ENCODE measurements at places on chromosomes 6 and 20. TPM values are rescaled to one million over a fixed set of nuclear protein-coding genes. Genes with fewer than 3 reads are reported as not detected.

The KIAA1755 gene
- polyA plus RNA-seq, result not detected

- H3K36me3 ChIP-seq, result no peaks in the 10 kb centered on the region
- no peaks in the 10 kb centered on the region for H3K27me3 ChIP-seq
- no peak for DNase-seq
- H3K27ac ChIP-seq, result no peak overlapping the region
- no peak overlapping the region for H3K4me3 ChIP-seq
- H3K4me1 ChIP-seq, result peaks cover 30% of the 10 kb centered on the region
Observed at GRCh38 chr6:142822383-142822782, 122.6 kb downstream of the HIVEP2 start.

GRCh38 chr6:36280983-36281382, 11.1 kb downstream of the PNPLA1 start:
- H3K27me3 ChIP-seq, result no peaks in the 10 kb centered on the region
- H3K4me1 ChIP-seq, result no peaks in the 10 kb centered on the region
- DNase-seq, result no peak

GRCh38 chr6:154471609-154472362, 38.7 kb downstream of the CNKSR3 start:
- peaks cover 20% of the 10 kb centered on the region for H3K4me1 ChIP-seq
- H3K36me3 ChIP-seq, result no peaks in the 10 kb centered on the region

- peaks cover 53% of the 10 kb centered on the region for H3K36me3 ChIP-seq
- no peaks in the 10 kb centered on the region for H3K4me1 ChIP-seq
- no peak overlapping the region for H3K4me3 ChIP-seq
- H3K27ac ChIP-seq, result no peak overlapping the region
- no peaks in the 10 kb centered on the region for H3K27me3 ChIP-seq
- no peak for DNase-seq
Observed at GRCh38 chr6:110216140-110216539, 35.9 kb downstream of the CDC40 start.

GRCh38 chr20:50514750-50515149, 4.6 kb downstream of the PTPN1 start:
- peaks cover 44% of the 10 kb centered on the region for H3K4me1 ChIP-seq
- H3K4me3 ChIP-seq, result no peak overlapping the region
- no peak overlapping the region for H3K27ac ChIP-seq

GRCh38 chr6:44268095-44268628, 2.1 kb upstream of the TMEM151B start:
- H3K36me3 ChIP-seq, result no peaks in the 10 kb centered on the region
- peak; percentile 60 for DNase-seq
- H3K4me3 ChIP-seq, result no peak overlapping the region
- peaks cover 43% of the 10 kb centered on the region for H3K27me3 ChIP-seq
- H3K4me1 ChIP-seq, result peaks cover 28% of the 10 kb centered on the region
- H3K27ac ChIP-seq, result no peak overlapping the region

DNA sequence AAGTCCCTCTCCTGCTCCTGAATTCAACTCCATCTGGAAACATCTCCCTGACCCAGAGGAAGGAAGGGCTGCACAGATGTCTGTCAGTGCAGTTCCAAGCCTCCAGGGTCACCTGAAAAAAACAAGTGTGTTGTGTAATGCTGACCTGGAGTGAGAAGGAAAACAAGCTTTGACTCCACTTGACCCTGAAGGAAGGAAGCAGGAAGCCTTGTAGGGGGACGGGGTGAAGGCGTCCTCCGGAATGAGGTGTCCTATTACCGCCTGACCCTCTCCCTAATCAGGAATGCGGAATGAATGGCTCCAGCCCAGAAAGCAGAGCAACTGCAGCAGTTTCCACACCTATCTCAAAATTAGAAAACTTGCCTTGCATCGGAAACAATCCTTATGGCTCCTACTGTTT, 13.9 kb upstream of the ADGRF5 start:
- no peak overlapping the region for H3K27ac ChIP-seq
- no peak for DNase-seq
- peaks cover 3% of the 10 kb centered on the region for H3K27me3 ChIP-seq
- no peaks in the 10 kb centered on the region for H3K4me1 ChIP-seq

The PBOV1 gene
- not detected for polyA plus RNA-seq

DNA sequence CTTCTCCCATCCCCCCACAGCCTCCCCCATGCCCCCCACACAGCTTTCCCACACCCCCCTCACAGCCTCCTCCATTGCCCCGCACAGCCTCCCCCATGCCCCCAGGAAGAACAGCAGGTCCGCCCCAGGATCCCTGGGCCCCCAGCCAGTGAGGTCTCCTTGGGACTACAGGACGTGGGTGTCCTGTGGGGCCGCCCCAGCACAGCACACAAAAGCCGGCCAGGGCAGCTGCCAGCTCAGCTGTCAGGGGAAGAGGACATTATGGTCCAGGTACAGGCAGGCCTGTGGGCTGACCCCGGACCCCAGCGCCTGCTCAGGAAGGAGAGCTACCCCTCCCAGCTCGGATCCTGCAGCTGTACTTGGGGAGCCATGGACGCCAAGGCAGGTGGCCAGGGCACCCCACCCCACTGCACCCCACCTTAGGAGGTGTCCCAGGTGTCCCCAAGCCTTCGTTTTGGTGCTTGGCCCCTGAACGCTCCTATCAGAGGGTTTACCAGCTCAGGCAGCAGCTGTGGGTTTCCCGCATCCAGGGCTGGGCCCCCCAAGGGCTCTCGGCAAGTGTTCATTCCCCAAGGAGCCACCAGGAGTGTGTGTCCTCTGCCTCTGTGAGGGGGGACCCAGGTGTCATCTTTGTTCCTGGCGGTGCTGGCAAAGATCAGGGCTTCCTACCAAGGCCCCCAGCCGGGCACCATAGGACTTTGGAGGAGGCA, 42.3 kb upstream of the GATA5 start:
- H3K4me1 ChIP-seq, result peaks cover 7% of the 10 kb centered on the region
- H3K27ac ChIP-seq, result no peak overlapping the region
- DNase-seq, result no peak
- H3K36me3 ChIP-seq, result no peaks in the 10 kb centered on the region

DNA sequence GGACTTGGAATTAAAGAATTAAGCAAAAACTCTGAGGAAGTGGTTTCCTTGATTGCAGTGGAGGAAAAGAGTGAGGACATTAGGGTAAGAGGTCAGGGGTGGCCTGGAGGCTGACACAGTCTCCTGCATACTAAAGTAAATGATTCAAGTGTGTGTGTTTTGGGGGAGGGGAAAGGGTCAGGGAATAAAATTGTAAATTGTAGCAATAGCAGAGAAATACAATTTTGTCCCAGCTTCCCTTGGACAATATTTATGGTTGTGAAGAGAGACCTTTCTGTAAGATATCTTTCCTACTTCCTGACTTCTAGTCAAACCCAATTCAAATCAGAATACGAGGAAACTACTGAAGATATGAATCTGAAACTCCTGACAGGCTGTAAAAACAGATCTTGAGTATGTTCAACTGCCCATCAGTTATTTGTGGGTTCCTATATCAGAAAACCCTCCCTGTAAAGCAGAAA, 143.4 kb upstream of the HMGN3 start:
- no peaks in the 10 kb centered on the region for H3K4me1 ChIP-seq
- no peaks in the 10 kb centered on the region for H3K27me3 ChIP-seq
- H3K36me3 ChIP-seq, result no peaks in the 10 kb centered on the region
